GM23338 (cell line): ENCODE measurements at places on chromosomes 6 and 20. TPM values are rescaled to one million over a fixed set of nuclear protein-coding genes. Genes with fewer than 3 reads are reported as not detected.

The LBP gene
- polyA plus RNA-seq, result 0.19 TPM in 1 of 2 replicates, not detected in the other

The SYTL3 gene
- polyA plus RNA-seq, result not detected in 2 replicates

The SYNDIG1 gene
- 2.8 and 3.0 TPM in 2 replicates for polyA plus RNA-seq

The ZFAND3 gene
- polyA plus RNA-seq, result 14.2 and 16.9 TPM in 2 replicates

The SAMD10 gene
- polyA plus RNA-seq, result 2.1 and 3.2 TPM in 2 replicates

The NFS1 gene
- polyA plus RNA-seq, result 19.7 and 22.8 TPM in 2 replicates

The SIGLEC1 gene
- not detected in 2 replicates for polyA plus RNA-seq

The ASIP gene
- polyA plus RNA-seq, result not detected in 2 replicates

The KHDRBS2 gene
- 3.2 and 5.4 TPM in 2 replicates for polyA plus RNA-seq

The RAB32 gene
- 5.7 and 5.9 TPM in 2 replicates for polyA plus RNA-seq

The HDGFL1 gene
- not detected in 2 replicates for polyA plus RNA-seq

The KCNK17 gene
- 1.2 and 2.2 TPM in 2 replicates for polyA plus RNA-seq

The FAM184A gene
- 10.6 and 13.7 TPM in 2 replicates for polyA plus RNA-seq

The LTB gene
- polyA plus RNA-seq, result 0.83 and 1.7 TPM in 2 replicates
